ENCODE measurements at places on chromosomes 3 and 15.

GRCh38 chr15:41424809-41425208 lies 7.9 kb downstream of the RTF1 start:
- no peak for DNase-seq

- DNase-seq, result no peak
These were observed 417.0 kb downstream of the ROBO2 start for GRCh38 chr3:77456906-77457305.

- DNase-seq, result peak; percentile 88
These were observed 54.1 kb downstream of the ITGB5 start for GRCh38 chr3:124832782-124833709.

GRCh38 chr3:125961289-125961589 lies 7.7 kb upstream of the ROPN1B start:
- DNase-seq, result no peak

GRCh38 chr3:178421069-178421468 lies 115.2 kb upstream of the KCNMB2 start:
- DNase-seq, result no peak

GRCh38 chr3:152395764-152396163 lies 127.0 kb downstream of the MBNL1 start:
- no peak for DNase-seq

DNA sequence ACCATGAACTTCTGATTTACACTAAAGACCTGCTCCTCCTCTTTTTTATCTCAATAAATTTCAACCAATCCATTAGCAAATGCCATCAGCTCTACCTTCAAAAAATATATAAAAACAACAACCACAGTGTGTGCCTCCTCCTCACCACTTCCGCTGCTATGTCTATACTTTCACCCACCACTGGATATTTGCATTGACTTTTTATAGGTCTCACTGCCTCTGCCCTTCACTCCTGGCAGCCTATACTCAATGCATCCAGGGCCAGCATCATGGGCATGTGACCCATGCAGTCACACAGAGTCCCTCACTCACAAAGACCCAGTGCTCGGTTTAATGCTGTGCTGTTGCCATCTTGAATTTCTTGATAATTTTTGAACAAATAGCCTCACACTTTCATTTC lies 53.5 kb upstream of the CCDC54 start:
- no peak for DNase-seq

DNA sequence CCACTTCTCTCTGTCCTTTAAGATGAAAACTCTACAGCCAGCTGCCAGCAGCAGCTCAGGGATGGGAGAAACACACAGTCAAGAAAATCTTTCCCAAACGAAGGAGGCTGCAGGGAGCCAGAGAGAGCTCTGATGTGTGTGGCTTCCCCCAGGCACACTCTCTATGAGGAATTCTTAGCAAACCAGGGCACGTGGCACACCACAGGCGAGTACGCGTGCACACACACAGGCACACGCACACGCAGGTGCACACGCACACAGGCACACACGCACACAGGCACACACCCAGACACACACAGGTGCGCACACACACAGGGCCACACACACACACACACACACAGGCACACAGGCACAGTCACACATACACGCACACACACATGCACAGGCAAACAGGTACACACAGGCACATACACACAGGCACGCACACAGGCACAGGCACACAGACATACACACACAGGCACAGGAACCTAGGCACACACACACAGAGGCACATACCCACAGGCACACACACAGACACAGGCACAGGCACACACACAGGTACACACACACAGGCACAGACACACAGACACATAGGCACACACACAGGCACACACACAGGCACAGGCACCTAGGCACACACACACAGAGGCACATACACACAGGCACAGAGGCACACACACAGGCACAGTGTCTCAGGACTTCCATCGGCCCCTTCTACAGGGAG lies 91.5 kb upstream of the ATP2B2 start:
- DNase-seq, result no peak

DNA sequence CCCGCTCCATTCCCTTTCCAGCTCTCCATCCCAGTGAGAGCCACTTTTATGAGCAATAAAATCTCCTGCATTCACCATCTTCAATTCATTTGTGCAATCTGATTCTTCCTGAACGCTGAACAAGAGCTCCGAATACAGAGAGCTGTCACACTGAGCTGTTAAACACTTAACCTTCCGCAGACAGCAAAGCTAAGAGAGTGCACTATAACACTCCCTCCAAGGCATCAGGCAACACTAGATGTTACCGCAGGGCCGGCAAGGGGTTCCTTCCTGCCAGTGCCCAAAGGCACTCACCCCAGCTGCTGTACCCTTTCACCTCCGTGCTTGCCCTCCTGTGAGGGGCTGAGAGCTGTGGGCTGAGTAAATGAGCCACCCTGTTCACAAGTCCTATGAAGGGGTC lies 85.6 kb downstream of the BCHE start:
- DNase-seq, result no peak

DNA sequence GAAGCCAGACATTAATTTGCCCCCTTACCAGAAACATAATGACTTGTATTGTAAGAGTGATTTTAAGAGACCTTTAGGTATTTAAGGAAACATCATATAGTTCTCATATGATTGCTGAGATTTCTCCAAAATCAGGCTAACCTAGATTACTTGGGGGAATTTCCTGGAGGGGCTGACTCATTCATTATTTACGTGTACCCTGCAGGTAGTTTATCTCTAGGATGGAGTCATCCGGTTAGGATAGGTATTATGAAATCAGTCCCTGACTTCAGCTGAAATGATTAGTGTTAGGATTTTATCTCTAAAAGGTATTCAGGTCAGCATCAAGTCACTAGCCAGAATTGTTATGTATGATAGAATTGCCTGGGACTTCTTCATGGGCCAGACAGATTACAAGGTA lies 97.5 kb downstream of the TCF12 start:
- no peak for DNase-seq

GRCh38 chr15:70098153-70098460 lies 390 bp upstream of the TLE3 start:
- DNase-seq, result no peak

GRCh38 chr3:176934698-176935097 lies 262.6 kb downstream of the TBL1XR1 start:
- no peak for DNase-seq

DNA sequence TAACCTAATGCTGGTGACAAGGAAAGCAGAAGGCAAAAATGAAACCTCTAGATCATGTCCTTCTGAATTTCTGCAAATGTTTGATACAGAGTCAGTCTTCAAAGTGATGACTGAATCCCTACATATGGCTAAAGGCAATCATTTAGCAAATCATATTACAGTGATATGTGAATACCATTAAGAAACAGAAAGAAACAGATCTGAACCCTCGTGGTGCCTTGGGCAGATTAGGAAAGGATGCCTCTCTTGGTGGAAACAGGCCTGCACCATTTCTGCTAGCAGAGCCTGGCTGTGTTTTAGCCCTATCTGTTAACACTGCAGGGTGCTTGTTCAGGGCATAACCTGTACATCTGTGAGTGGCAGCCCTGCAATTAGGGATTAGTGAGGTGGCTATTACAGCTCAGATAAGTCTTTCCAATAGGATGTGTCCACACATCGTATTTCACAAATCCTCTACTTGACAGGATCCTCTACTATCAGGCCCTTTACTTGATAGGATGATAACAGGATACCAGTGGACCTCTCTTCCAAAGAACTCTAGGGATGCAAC lies 12.1 kb downstream of the SEC22C start:
- DNase-seq, result no peak

All from GM04503 (cell line).